ENCODE measurements at places on chromosomes 4 and X.
A peak's percentile ranks its signal among the peaks of the same experiment; 100 is the strongest.

DNA sequence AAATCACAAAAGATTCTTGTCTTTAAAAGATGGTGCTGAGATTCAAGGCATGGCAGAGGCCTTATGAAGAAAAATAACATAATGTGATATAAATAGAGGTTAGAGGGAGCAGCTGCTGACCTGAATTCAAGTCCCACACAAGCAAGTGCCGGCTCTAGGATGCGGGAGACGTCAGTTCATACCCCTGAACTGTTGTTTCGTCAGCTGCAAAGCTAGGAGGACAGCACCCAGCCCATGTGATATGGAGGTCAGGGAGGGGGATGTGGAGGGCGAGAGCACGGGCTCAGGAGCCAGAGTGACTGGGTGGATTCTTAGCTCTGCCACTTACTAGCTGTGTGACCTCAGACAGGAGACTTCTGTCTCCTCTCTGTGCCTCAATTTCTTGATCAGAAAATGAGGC, 77.9 kb downstream of the JAKMIP1 start:
- no peak for DNase-seq

DNA sequence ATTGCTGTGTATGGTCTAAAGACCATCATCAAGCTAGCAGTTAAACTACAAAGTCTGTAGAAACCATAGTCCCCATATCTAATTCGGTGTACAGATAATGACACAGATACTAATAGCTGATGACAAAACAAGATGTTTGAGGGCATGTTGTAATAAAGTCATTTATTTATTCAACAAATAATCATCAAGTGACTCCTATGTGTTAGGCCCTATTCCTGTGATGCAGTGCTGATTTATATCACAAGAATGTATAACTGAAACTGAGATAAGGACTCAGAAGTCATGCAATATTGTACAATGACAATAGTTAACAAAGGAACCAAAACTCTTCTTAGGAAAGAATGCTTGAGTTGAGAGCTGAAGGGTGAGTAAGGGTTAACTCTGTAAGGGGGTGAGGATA, 315.0 kb upstream of the NR3C2 start:
- no peak for DNase-seq

DNA sequence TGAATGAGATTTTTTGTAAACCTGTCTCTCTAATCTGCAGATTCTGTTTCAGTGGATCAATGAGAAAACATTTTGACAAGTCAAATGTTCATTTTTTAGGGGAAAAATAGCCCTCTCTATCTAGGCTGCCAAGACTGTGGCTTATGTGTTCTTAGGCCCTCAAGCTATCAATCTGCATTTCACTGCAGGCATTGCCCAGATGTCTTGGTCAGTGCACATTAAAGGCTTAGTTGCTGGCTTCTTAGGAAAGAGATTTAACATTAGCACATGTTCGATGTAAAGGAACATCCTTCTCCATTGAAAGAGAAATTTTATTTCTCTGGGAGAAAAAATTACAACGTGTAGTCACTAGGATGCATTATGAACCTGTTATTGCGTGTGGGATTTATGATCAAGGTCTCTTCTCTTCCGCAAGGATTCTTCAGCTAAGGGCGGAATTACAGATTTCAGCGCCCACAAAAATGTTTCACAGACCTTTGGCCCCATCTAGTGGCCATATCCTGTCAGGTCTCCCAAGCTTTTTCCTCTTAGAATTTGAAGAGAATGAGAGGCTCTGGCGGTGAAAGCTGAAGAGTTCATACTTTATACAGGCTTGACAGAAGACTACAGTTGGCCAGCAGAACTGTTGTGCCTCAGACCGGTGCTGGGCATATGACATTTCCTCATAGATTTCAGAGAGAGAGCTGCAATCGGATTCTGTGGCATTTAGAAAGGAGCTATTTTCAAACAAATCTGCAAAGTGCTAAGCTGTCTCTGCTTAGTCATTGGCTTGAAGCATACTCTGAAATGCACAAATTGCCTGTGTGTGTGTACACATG, 144.6 kb upstream of the NOCT start:
- DNase-seq = peak; percentile 62

- DNase-seq = peak; percentile 1
These were observed at the start of gene ADGRL3 for GRCh38 chr4:61200187-61200915. TSS of gene ADGRL3 (plus strand) at chr4:61200326.

- DNase-seq = no peak
These were observed 58.3 kb downstream of the INTS12 start for GRCh38 chr4:105650190-105650589.

DNA sequence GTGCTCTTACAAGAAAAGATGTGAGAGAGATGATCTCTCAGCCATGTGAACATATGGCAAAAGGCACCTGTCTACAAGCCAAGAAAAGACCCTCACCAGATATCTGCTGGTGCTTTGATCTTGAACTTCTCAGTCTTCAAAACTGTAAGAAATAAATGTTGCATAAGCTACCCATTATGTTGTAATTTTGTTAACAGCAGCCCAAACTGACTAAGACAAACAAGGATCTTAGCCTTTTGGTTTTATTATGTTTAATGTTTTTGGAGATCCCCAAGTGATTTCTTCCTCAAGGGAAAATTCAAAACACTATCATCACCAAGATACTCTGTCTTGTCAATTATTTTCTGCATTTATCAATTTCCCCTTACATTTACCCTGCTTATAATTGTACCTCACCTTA, 21.8 kb upstream of the CCNI start:
- no peak for DNase-seq

GRCh38 chr4:22532117-22532516, 16.3 kb upstream of the ADGRA3 start:
- no peak for DNase-seq

DNA sequence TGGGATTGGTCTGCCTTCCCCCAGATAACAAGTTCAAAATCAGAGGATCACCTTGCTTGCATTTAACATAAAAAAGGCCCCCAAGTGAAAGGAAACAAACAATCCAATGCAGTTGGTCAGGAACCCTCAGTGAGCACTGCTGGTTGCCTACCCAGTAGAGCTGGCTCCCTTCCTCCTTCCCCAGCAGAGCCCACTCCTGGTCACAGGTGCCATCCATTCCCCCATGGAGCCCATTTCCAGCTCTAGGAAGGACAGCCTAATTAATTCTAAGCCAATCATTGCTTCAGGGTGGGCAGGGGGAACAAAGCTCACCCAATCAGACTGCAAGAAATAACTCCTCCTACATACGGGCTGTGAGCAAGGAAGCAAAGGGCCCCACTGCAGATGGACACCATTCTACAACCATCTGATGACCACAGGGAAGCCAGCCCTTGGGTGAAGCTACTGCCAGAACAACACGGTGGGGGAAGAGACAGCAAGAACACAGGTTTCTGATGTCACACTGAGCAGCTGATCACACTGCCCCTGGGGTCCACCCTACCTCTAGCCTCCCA, 86.5 kb downstream of the SH3KBP1 start:
- no peak for DNase-seq
